ENCODE measurements at places on chromosomes 7 and 10.

DNA sequence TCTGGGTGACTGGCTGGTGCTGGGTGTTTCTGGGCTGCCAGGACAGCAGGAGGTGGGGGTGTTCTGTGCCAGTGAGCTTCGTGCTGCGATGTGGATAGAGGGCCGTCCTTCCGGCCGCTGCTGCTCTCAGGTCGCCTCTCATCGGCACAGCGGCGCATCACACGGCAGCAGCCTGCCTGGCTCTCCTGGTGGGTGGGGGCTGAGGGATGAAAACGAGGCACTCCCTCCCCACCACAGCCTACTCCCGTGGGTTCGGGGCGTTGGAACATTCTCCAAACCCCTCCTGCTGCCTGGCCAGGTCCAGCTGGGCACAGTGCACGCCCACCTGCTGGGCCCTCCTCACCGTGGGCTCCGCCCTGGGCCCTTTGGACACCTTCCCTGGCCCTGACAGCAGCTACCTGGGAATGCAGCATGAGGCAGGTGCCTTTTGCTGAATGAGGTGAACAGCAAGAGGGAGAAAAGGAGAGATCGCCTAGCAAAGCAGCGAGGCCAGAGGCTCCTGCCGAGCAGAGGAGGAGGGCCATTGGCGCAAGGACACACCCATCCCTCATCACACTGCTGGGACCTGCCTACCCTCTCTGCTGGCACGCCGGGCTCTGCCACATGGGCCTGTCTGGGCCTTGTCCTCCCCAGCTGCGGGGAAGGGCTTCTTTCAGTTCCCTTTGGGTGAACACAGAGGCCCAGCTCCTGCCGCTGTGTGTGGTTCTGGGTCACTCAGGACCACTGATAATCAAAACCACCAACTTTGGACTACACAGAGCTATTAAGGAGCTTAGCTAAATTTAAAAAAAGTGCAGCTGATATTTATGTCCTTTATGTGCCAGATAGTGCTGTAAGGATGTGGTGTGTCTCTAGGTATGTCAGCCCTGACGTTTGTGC lies 33.4 kb downstream of the INPP5A start:
- peak; percentile 8 for DNase-seq

DNA sequence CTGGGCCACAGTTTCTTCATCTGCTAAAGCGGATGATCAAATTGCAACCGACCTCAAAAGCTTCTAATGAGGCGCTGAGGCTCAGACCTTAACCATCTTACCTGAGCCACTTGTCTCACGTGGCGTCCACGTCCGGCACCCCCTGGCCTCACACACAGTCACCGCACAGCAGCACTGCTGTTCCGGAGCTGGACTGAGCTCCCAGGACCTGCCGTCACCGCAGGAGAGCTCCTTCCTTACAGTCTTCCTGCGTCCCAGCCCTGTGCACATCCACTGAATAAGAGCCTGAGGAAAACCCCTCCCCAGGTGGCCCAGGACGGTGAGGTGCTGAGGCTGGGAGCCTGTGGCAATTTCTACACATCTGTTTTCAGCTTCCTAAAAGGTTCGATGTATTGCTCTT lies 35.7 kb downstream of the TNS3 start:
- no peak for DNase-seq

- peak; percentile 67 for DNase-seq
Observed at GRCh38 chr7:6446838-6447580, 745 bp downstream of the DAGLB start.

GRCh38 chr7:93711926-93712325 lies 137.4 kb upstream of the CALCR start:
- no peak for DNase-seq

DNA sequence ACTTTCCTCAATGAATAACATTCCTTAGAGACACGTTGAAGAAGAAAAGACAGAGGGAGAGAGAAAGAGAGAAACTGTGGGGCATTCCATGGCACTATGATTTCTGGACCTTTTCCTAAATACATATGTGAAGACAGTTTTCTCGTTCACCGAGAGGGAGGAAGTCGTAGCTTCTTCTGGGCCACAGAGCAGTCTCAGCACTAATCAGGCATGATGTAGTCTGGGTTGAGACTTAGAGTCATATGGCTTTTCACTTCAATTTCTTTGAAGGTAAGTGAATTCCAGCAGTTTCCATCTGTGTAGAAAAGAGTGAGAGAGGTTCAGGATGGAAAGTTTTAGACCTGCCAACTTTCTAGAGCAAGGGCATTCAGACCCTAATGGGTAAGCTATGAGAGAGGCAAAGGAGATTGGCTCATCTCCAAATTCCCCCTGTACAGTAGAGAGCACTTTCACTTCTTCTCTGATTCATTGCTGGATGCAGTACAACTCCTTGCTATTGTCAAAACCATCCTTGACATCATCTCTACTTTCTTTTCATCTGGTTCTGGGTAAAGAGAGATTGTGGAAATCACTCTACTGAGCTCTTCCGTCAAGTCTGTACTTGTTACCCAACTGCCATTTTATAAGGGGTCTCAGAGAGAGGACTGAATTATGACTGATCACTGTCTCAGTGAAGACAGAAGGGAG lies 31.5 kb upstream of the OR9A4 start:
- DNase-seq = no peak

DNA sequence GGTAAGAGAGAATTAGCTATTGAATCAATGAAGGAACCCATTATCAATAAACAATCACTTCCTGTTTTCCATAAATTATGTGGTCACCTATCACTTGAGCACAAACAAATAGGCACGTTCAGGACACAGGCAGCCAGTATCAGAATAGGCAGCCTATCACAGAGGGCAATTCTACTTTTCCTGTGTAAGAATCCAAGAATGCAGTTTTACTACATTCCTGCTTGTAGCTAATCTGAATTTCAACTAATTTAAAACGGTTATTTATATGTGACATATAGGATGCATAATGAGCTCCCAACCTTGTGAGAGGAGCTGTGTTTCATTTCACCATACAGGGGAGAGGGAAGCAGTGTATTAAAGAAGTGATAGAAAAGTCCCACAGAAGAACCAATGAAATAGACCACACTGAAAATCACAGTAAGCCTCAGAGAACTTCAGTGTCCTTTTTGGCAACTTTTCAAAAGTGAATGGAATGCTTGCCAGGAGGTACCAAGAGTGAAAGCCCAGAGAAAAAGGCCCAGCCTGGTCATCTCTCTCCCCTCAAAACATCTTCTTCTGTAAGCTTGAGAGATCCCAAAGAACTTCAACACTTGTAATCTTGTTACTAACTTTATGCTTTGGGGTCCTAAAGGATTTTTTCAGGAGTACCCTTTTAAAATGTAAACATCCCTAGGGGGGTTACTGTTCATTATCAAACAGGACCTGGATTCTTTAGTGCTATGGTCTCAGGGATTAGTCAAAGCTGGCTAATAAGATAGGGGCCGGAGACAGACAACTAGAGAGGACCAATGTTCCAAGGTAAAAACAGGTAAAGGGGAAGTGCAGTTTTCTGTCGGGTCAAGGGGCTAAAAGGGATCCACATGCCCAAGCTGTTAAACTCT lies 1.3 kb downstream of the IMMP2L start:
- DNase-seq = no peak

- DNase-seq = no peak
Observed at GRCh38 chr10:112628951-112629609, 182.1 kb downstream of the VTI1A start.

- no peak for DNase-seq
Observed at GRCh38 chr10:12018438-12019282, 23.9 kb downstream of the UPF2 start.

DNA sequence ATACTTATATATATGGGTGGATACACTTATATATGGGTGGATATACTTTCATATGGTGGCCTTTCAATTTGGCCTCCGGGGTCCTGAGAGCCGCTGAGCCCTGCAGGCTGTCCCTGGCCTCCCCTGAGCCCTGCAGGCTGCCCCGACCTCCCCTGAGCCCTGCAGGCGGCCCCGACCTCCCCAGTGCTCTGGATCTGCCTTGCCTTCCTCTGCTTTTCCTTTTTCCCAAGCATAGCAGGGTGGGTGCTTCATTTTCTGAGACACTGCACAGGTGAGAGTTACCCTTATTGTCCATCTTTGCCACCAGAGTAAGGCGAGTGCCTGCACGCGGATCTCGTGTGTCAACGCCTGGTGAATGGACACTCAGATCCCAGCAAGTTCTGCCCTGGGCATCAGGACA lies 106.6 kb downstream of the VIPR2 start:
- no peak for DNase-seq

- DNase-seq = no peak
Observed at GRCh38 chr10:84660450-84661159, 332.2 kb downstream of the CCSER2 start.

GRCh38 chr10:70280099-70280498 lies 3.7 kb downstream of the NPFFR1 start:
- DNase-seq = no peak

DNA sequence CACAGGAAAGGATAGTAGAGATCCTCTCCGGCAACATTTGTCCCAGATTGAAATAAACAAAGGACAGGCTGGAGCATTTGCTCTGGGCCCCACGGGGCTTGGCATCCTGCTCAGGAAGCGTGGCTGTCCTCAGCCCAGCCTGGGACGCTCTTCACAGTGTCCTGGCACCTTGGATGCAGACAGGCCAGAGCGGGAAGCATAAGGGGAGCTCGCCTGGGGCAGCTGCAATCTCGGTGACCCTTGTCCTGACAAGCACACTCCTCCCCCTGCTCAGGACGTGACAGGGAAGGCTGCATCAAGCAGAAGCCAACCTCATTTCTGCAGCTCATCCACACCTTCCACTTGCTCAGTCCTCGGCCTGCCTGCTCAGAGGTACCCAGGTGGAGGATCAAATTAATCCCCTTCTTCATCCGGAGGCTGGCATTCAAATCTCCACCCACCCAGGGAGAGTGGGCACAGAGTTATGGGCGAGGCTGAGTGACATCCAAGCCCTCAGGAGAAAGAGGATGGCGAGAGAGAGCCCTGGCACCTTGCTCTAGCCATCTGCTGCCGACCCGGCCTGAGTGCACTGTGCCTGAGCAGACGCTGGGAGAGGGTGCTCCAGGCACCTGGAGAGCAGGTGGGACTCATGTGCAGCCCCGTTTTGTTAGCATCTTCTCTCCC lies 47.6 kb downstream of the ABRAXAS2 start:
- DNase-seq = no peak

- DNase-seq = no peak
Observed at GRCh38 chr10:943334-944033, 12.0 kb upstream of the LARP4B start.

DNA sequence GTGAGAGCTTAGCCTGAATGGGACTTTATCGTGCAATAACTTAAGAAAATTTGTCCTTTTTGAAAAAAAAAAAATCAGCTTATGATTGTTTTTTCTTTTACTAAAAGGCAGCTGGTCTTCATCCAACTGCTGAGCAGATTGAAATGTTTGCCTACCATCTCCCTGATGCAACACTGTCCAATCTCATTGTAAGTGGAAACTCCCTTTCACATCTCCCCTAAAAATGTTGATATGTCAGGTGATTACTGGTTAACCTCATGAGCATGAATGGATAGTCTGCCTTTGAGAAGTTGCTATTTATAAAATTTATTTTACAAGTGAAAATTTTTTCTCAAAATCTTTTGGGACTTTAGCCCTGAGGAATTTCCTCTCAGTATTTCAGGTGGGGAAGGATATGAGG lies 17.8 kb upstream of the HKDC1 start:
- no peak for DNase-seq

- no peak for DNase-seq
Observed at GRCh38 chr7:150784954-150785353, 15.2 kb downstream of the TMEM176B start.

DNA sequence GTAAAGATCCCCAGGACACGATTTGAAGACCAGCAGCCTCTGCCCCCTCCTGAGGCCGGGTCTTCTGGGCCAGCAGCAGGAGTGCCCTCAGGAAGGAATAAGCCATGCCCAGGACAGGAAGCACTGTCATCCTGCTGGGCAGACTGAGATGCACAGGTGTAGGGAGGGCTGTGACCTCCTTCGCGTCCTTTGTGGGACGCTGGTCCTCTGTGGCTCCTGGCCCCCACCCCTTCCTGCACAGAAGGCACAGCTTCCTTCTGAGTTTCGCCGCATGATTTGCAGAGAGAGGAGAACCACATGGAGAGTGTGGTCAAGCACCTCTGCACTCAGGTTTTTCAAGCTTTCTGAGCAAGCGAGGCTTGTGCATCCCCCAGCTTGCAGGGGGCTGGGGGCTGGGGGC lies 112.7 kb downstream of the RGS10 start:
- DNase-seq = no peak

DNA sequence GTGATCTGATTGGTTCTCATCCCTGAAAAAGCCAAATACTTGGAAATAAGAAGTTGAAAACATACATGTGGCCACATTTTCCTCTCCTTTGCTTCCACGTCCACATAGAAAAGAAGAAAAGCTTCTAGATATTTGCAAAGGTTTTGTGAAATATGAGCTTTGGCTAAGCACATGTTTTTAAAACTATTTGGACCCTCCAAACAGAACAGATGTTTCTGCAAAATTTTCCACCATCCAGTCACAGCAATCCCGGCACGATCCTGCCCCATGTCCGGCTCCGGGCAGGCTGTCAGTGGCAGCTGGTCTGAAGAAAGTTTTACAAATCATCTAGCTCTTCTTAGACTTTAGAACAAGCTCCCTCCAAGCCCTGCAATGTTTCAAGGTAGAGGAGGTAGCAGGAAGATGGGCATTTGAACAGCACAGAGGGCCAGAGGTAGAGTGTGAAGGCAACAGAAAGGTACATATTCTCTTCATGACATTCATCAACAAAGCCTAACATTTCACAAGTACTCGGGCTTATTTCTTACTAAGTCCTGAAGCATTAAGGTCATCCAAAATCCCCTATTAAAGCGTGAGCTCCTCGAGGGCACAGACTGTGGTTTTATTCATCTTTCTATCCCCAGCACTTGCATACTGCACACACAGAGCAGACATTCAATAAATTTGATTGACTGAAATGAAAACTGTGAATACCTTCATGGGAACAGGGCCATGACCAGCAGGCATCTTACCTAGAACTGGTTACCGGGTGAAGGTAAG lies 110.1 kb downstream of the JAZF1 start:
- no peak for DNase-seq

DNA sequence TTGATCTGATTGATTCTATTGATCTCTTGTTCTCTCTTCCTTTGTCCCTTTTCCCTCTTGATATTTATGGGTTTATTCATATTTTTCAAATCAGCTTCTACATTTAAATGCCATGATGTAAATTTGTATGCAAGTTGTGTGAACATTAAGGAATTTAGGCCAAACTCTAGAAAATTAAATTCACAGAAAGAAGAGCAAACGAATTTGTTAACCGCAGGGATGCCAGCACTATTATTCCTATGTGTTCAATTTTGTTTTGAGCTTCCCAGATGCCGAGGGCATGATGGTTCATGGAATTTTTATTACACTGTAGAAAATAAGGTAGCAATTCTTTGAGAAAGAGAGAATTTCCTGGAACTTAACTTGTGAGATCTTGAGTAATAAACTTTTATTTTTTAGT lies 220.9 kb downstream of the BUB3 start:
- DNase-seq = no peak

- no peak for DNase-seq
Observed at GRCh38 chr10:43093423-43094076, 16.7 kb downstream of the RET start.

DNA sequence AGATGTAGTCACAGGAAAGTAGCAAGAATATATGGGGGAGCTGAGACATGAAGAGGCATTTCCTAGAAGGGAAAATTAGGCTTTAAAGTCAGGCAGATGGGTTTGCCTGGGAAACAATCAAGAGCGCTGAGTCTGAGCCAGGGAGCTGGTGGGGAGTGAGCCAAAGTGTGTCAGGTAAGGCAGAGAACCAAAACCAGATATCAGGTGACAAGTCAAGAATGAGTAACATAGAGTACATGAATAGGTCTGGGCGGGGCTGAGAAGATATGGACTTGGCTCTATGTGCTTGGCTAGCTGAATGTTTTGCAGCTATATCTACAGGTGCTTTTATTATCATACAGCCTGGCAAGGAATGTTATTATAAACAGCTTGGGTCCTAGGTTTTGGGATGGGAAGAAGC lies 49.3 kb downstream of the GPR141 start:
- DNase-seq = no peak
